ENCODE measurements at places on chromosomes 6 and 20.

DNA sequence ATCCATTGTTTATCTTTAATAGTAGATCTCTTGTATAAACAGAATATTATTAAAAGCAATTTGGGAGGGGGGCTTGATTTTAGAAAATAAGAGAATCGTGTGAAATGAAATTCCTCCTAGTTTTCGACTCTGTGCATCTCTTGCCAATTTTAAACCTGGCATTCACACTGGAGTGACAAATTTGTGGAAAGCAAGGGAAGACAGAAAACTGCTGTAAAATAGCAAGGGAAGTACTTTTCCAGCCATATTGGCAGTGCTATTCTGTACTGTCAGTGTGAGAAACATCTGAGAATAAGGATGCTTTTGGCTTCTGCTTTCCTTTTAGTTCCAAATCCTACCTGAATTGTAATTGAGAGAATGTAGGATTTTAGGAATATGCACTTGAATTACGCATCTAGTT, 40.2 kb downstream of the TOP1 start:
- DNase-seq = no peak

DNA sequence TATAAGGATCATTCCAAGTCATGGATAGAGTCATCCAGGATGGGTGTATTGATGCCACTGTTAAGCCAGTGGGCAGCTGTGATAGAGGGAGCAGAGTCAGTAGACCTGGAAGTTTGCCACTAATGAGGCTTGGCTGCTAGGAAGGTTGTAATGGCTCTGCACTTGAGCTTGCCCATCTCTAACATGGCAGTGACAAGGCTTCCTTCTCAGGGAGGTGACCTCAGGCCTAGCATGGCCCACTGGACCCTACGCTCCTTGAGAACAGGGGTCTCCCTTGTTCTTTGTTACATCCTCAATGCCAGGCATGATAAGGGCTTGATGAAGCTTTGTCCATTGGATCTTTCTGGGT, 155.1 kb downstream of the CD83 start:
- no peak for DNase-seq

- no peak for DNase-seq
These were observed 215.1 kb downstream of the PACRG start for GRCh38 chr6:162942866-162943265.

GRCh38 chr20:15618110-15618509, 955.1 kb downstream of the KIF16B start:
- no peak for DNase-seq

DNA sequence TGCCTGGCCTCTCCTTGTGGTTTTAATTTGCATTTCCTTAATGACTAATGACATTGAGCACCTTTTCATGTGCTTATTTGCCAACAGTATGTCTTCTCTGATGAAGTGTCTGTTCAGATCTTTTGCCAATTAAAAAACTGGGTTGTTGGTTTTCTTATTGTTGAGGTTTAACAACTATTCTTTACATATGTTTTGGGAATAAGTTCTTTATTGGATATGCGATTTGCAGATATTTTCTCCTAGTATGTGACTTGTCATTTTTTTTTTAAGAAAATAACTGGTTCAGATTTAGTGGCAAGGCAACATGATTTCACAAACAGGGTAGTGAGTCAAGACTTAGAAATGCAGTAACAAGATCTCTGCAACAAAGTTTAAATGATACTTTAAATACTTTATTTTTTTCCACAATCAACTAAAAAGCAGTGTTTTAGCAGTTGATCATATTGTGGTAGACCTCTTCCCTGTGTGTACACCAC, 67.8 kb downstream of the TIAM2 start:
- no peak for DNase-seq

DNA sequence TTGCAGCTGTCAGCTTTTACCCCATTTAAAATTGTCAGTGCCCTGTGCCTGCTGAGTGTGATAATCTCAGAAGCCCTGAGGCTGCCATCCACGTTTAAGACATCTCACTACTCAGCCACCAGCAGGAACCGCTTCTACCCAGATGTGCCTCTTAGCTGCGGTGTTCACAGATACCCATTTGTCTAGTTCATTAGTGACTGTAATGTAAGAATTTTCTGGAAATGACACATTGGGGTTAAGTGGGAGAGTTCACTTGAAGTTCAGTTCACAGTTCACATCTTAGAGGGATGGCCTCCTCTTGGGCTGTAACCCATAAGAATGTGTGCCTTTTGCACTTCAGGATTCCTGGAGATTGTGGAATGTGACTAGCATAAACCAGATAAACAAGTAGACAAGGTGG, 477.7 kb downstream of the BTBD3 start:
- DNase-seq = no peak

- no peak for DNase-seq
These were observed 246.7 kb downstream of the ALDH8A1 start for GRCh38 chr6:134703206-134703605.

- no peak for DNase-seq
These were observed 122.5 kb downstream of the COL9A1 start for GRCh38 chr6:70180183-70180900.

GRCh38 chr6:24245275-24245674, 112.6 kb downstream of the DCDC2 start:
- DNase-seq = no peak

DNA sequence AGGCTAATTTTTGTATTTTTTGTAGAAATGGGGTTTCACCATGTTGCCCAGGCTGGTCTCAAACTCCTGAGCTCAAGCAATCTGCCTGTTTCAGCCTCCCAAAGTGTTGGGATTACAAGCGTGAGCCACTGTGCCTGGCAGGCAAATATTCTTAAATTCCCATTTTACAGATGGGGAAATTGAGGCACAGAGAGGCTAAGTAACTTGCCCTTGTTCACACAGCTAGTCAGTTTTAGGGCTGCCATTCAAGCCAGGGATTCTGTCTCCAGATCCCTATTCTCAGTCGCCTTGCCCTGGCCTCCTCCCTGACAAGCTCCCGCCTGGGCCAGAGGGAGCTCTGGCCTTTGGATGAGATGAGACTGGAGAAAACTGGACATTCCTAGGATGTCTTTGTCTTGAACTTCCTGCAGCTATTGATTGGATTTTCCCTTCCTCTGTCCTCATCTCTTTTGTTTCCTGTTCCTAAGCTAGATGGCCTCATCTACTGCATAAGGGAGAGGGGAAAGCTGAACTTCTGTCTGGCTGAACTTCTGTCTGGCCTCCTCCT, 90.5 kb downstream of the NDUFAF5 start:
- DNase-seq = no peak

- DNase-seq = no peak
These were observed 365.3 kb upstream of the PTCHD4 start for GRCh38 chr6:48476257-48476656.

DNA sequence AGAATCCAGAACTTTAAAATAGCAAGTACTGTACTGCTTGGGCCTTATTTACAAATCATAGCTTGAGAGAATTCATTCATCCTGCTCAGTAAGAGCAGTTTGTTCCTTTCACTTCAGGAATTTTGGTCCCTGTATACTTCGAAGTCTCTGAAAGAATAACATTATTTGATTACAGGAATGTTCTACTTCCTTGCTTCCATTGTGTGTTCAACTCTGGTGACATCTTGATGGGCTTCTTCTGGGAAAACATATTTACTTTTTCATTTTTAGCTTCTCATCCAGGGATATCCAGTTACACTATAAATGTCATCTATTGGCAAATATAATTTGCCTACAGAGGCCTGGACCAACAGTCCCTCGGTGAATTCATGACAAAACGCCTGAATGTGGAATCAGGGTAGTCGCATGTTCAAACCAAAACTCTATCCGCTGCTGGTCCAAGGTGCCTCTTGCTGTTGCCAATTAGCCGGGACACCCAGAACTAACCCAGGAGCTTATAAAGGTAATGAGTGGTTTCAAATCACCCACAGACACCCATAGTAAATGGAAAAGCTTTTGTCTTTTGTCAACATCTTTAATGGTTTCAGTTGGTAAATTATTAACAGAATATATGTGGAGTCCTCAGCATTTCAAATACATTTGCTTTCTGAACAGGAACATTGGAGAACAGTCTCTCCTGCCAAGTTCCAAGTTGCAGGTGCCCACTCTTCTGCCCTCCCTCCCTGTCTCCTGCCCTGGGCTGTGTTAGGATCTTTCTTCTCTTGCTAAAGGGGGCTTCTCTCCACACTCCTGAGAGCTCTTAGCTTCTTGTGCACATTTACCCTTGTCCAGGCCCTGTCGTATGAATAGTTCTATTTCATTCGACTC, 162.5 kb upstream of the CITED2 start:
- DNase-seq = no peak

GRCh38 chr20:47868236-47868635, 83.0 kb upstream of the SULF2 start:
- no peak for DNase-seq

DNA sequence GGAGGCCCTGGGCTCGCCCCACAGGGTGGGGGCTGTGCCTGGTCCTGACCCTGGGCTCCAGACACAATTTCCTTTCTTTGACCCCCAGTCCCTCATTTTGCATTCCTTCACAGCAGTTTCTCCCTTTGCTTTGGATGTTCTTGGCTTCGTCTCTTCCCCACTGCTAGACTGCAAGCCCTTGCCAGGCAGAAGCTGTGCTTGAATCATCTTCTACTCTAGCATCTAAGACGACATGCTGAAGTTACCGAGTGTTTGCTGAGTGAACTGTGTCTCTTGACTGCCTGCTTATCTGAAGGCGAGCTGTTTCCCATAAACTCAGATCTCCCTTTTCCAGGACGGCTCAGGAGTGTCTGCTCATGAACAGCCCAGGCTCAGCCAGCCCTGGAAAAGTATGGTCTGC, 14.3 kb upstream of the SYNDIG1 start:
- DNase-seq = no peak

DNA sequence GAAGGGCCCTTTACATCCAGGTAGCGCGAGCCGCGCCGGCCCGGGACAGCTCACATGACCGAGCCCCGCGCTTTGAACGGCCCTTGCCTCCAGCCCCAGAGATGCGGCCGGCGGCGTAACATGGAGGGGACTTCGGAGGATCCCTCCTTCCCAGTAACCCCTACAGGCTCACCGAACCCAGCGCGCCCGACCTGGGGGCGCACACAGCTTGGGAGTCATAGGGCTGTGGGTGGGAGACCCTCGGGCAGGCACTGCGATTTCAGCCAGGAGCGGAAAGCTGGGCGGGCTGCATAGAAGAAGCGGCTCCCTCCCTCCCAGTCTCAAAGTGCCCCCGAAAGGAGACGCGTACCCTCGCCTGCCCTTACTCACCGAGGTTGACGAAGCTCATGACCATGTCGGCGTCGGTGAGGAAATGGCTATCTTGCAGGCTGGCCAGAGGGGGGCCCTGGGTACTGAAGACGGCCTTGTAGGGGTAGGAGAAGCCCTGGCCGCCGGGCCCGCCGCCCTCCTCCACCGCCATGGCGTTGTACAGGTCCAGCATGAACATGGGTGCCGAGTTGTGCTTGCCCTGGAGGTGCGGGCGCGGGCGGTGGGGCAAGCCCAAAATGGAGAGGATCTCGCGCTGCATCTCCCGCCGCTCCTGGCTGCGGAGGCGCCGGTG, 975 bp downstream of the BMP7 start:
- no peak for DNase-seq

GRCh38 chr6:111789598-111789997, 83.7 kb downstream of the FYN start:
- no peak for DNase-seq

DNA sequence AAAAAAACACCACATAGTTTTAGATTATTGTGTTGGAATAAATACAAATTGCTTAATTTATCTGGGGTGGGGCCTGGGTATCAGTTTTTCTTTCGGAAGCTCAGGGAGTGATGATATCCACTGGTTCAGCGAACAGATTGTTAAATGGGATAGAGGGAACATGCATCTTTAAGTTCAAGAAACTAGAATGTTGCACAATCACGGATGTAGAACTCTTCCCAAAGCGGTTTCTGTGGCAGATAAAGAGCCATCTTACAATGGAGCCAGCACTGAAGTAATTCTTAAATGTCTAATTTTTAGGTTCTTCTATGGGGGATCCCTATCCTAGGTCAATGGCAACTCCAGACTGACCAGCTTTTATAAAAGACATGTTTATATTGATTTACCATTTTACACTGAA, 9.7 kb upstream of the RMND1 start:
- DNase-seq = no peak

- DNase-seq = no peak
These were observed 119.0 kb downstream of the ISM1 start for GRCh38 chr20:13340088-13340487.

GRCh38 chr20:37233548-37234253, 27.9 kb downstream of the GHRH start:
- no peak for DNase-seq
